ENCODE measurements at places on chromosomes 5 and 9.
A peak's percentile ranks its signal among the peaks of the same experiment; 100 is the strongest.

- DNase-seq = no peak
Measured at GRCh38 chr9:101035098-101035497, 6.6 kb downstream of the PLPPR1 start.

DNA sequence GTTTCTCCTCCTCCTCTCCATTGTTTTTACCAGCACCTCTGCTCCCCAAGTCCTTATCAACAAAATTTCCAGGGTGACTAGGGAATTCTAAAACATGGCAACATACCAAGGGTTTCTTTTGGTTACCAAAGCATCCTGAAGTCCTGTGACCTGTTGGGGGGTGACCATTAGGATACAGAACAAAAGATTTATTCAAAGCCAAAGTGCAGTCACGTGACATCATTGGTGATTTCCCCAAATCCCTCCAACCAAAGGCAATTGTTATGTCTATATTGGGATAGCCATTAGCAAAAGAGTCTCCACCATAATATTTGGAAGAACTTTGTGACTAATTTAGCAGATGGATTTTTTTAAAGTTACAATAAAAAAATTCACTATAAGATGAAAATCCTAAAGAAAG is 168.4 kb downstream of the TRPM6 start:
- DNase-seq = no peak

DNA sequence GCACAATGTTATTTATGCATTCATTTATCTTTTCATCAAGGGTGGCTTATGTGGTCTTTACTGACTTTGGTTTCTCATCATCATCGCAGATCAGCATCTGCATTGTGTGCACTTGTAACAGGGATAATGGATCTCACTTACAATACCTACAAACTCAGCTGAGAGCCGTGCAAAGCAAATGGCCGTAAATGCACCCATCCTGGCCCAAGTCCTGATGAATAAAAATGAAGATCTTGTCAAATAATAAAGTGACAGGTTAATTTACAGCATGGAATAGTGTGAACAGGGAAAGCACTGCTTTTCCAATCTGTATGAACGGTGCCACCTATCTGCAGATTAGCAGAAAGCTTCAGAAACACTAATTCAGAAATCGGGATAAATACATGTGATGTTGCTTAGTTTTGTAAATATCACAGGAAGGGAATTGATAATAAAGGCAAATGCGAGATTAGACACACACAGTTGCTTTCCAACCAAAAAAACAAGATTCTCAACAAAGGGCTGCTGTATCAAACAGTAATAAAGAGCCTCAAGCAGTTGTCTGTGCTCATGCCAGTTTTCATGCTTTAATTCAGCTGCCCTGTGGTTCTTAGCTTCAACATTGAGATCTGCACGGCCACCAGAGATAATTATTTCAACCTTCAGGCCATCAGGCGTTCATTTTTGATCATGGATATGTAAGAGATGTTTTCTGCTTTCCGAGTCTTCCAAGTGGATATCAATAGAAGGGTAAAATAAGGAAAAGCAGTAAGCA is 153.4 kb upstream of the POU5F2 start:
- no peak for DNase-seq

DNA sequence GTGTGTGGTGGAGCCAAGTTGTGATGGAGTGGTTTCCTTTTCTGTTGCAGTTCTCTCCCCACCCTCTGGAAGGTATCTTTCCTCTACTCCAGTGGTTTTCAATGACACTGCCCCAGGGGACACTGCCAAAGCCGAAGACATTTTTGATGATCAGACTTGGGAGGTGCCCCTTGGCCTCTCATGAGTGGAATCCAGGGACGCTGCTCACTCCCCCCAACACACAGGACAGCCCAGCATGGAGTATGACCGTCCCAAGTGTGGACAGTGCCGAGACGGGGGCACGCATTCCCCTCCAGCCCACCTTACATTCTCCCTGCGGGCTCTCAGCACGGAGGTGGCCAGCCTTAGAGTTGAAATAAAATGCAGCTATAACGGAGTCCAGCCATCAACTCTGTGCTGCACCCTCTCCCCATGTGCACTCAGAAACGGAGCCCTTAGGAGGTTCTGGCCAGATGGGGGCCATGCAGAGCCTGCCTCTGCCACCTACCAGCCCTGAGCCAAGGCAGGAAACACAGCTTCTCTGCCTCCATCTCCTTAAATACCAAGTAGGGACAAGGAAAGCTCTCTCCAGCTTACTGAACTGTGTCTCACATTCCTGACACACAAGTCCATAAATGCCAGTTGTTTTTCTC is 150.8 kb downstream of the ROR2 start:
- no peak for DNase-seq

- no peak for DNase-seq
Measured at GRCh38 chr9:12464910-12465512, 228.2 kb upstream of the TYRP1 start.

- DNase-seq = no peak
Measured at GRCh38 chr9:133610845-133611244, 1.7 kb upstream of the FAM163B start.

DNA sequence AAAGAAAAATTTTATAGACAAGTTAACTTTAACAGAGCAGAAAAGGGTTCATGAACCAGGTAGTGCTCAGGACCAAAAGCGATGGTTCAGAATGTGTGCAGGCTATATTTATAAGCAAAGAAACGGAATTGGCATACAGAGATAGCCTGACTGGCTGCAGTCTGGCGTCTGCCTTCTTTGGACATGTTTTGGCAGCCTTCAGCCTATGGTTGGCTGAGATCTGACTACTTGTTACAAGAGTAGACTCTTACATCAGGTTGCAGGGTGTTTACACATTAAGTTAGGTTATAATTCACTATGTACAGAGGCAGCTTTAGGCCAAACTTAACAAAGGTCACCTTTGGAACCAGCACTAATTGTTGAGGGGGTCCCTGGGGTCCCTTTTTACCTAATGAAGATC is 7.0 kb downstream of the NOP16 start:
- DNase-seq = no peak

GRCh38 chr5:71829206-71829605 is 110.1 kb downstream of the CARTPT start:
- no peak for DNase-seq

DNA sequence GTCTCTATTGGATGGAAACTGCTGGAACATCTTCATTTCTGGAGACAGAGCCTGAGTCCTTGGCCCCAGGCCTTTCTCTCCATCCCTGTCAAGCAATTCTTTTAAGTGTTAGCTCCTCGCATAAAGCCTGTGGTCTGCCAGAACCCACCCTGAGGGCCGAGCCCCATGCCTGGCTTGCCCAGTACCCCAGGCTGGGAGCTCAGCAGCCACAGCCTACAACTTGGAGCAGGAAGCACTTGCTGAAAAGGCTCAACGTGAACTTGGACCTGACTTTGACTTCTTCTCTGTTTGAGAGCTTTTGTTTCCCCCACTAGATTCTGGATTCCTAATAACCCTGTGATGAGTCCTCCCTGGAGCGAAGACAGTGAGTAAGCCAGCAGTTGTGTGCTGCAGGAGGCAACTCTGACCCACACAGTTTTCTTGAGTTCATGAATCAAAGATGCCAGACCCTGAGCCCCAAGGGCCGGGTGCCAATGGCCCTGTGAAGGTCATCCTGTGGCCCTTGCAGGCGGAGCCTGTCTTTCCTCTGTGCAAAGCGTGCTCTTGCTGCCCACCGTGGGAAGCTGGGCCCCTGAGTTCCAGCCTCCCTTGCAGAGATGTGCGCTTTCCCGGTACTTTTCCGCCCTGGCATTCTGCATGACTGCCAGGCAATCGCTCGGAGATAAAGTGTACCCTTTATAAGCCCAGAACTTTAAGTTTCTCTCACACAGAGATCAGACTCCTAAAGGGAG is 64.3 kb upstream of the RUFY1 start:
- DNase-seq = no peak

DNA sequence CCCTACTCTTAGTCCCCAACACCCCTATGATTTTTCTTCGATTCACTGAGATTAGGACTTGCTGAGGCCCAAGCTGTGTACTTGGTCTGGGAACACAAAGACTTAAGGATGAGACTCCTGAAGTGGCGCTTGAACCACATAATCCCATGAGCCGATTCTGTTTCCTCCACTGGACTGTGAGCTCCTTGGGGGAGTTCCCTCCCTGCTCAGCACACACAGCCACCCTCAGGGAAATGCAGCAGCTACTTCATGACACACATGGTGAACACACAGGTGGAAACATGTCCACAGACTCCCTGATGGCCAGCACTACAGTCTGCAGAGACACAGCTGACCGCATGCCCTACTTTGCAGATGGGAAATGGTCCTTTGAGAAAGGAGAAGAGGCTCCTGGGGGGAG is 101.1 kb downstream of the C5orf15 start:
- no peak for DNase-seq

DNA sequence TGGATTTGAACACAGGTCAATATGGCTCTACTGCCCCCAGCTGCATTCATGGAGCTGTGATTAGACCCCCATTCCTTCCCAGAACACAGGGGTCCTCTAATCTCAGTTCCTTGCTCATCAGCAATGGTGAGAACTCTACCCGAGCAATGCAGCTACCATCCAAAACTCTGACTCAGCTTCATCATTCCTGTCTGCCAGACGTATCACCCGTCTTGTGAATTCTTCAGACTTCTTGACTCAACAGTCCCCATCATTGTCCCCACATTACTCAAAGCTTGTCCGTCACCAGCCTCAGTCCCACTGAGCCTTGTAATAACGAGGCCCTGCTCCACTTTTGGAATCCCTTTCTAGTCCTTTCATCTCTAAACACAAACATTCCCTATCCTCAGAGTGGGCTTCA is 36.3 kb upstream of the STX17 start:
- no peak for DNase-seq

GRCh38 chr5:95628933-95629332 is 9.0 kb downstream of the GPR150 start:
- no peak for DNase-seq

- DNase-seq = no peak
Measured at GRCh38 chr9:136562746-136563495, 17.1 kb upstream of the NOTCH1 start.

- DNase-seq = no peak
Measured at GRCh38 chr5:119319401-119319800, 36.4 kb upstream of the TNFAIP8 start.

DNA sequence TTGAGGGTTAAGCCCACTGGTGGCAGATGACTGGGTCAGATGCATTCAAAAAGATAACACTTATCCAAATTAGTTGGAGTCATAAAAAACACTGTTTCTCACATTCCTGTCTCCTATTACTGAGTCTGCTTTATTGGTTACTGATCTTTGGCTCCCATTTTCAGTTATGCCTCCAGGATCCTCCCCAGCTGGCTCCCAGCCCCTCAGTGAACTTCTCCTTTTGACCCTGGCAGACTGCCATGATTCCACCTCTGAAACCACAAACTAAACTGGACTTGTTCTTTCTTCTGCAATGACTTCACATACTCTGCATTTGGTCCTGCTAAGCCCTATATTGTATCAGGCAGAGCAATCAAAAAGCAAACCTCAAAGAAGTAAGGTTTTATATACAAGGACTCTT is 860.8 kb upstream of the DMAC1 start:
- DNase-seq = no peak

DNA sequence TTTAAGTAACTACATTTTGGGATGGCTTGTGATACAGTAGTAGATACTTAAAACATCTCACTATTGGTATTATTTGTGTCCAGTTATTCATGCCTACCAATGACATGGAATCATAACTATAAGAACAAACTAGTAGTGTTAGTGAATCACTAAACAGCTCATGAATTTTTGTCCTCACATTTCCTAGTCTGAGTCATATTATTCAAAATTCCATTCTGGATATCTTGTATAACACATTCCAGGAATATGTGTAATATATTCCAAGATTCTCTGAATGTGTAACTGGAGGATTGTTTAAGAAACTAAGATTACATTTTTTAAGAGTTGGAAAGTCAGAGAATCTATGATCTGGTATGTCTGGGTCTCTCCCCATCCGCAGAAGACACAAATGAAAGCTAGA is 565.3 kb upstream of the ZNF608 start:
- DNase-seq = peak; percentile 56

Data from HTR-8/SVneo (cell line).